ENCODE measurements at places on chromosomes 4 and X.

DNA sequence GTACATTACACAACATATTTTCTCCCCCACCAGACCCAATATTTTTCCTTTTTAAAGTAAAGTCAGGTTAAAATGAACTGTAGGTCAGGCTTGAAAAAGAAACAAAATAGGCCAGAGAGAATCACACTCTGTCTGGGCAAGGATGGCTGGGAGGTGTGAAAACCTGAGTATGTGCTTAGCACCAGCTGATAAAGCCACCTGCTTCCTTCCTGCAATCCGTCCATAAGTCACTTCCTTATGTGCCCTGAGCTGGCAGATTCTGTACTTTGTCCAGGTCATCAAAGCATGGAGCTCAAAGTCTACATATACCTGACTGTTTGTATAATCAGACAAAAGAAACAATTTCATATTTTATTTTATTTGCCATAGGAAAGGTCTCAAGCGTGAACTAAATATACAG is 37.7 kb downstream of the ANTXR2 start:
- no peak for DNase-seq

- DNase-seq: no peak
Observed at GRCh38 chr4:26524011-26524410, 33.7 kb upstream of the CCKAR start.

DNA sequence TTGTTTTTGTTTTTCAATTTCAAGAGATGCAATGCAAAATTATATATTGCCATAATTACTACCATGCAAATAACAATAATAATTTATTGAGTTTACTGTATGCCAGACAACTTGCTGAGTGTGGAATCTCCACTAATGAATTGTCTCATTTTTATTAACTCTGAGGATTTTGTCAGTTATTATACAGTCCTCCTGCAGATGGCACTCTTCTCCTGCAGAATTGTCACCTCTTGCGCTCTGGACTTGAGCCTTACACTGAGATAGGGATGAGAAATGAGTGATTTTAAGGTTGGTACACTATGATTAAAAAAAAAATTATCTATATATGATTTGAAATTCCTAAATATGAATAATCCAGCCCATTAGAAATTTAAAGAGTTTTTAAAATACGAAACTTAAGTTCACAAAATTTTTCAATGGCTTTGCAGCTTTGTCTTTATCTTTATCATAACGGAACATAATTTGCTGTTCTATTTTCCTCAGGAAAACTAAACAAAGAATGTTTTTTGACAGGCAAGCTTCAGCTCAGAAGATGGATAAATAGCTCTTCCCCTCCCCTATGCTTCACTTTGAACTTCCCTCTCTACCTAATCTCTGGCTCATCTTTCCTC is 12.7 kb upstream of the PAQR3 start:
- no peak for DNase-seq

DNA sequence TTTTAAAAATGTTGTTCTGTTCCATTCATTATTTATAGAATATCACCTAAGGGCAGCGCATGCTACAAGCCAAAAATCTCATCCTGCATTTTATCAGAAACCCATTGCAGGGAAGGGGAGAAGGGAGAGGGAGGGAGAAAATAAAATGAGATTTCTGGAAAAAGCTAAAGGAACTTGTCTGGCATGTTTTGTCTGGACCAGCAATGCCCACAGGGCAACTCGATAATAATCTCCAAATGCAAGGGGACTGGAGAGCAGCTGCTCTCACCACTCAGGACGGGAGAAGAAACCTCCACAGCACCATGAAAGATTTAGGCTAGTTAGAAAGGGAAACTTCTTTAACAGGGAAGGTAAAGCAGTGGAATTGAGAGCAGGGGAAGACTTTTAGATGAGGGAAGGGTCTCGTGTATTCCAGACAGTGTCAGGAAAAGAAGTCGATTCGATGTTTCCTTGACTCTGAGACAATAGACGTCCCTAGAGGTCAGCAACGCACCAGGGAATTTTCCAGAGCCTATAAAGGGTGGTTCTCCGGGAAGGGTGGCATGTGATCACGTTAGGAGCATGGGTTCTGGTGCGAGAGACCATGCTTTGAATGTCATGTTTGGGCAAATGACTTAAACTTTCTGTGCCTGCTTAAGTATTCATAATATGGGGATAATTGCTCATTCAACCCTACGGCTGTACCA is 132.2 kb upstream of the NDP start:
- DNase-seq: no peak

- DNase-seq: no peak
Observed at GRCh38 chr4:113303315-113303714, 253.9 kb downstream of the ANK2 start.

DNA sequence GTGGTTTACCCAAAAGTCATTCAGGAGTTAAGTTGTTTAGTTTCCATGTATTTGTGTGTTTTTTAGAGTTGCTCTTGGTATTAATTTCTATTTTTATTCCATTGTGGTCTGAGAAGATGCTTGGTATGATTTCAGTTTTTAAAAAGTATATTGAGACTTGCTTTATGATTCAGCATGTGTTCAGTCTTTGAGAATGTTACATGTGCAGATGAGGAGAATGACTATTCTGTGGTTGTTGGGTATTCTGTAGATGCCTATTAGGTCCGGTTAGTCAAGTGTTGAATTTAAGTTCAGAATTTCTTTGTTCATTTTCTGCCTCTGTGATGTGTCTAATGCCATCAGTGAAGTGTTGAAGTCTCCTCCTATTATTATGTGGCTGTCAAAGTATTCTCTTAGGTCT is 249.4 kb downstream of the ARHGAP10 start:
- DNase-seq: no peak

DNA sequence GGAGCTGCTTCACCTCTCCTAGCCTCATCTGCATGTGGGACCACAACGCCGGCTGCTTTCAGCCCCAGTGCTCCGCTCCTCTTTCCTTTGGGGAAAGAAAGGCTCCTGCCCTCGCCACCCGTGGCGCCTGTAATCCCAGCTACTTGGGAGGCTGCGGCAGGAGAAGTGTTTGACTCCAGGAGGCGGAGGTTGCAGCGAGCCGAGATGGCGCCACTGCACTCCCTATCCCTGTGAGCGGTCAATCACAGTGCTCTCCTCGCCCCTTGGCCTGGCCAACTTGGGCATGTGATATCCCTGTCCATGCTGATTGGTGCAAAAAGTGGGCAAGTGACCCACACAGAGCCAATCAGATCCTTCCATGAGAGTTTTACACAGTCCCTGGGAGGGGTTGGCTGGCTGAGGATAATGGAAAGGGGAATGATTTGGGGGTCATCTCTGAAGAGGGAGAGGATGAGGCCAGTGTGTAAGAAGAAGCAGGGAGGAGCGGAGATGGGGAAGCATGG is 56.2 kb downstream of the WFS1 start:
- DNase-seq: no peak

DNA sequence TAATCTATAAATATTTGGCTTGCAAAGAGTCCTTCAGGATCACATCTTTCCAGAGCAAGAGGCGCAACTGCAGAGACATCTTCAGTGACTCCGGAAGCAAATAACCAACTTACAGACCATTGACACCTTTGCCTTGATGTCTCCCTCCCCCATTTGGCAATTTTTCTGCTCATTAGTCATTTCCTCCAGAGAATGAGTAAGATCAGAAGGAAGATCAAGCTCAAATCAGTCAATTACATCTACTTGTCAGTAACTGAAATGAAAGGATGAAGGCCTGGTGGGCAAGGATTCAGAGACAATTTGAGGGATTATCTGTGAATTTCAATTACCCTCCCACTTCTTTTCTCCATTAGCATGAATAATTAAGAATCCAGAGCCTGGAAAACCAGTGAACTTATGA is 665.6 kb upstream of the CPEB2 start:
- no peak for DNase-seq

- no peak for DNase-seq
Observed at GRCh38 chr4:8694651-8695151, 102.1 kb downstream of the CPZ start.

GRCh38 chrX:20654596-20655106 is 387.9 kb upstream of the RPS6KA3 start:
- DNase-seq: no peak

DNA sequence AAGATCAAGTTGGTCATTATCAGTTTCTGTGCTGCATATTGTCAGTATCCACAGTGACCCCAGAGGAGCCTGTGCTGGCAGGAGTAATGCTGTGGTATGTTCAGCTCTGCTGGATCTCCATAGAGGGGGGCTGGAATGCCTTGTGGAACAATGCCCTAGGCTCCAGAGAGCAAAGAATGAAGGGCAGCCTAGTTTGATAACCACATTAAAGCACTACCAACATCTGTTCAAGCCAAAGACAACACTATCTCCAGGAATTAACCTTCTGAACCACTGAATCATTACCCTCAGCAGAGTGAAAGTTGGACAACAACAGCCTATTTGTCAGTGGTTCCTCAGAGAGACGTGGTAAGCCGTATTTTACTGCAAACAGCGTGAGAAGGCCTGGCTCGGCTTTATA is 192.3 kb upstream of the CXorf66 start:
- no peak for DNase-seq

- no peak for DNase-seq
Observed at GRCh38 chrX:20481632-20482031, 214.9 kb upstream of the RPS6KA3 start.

- no peak for DNase-seq
Observed at GRCh38 chrX:130915302-130915701, 12.3 kb upstream of the ENOX2 start.

DNA sequence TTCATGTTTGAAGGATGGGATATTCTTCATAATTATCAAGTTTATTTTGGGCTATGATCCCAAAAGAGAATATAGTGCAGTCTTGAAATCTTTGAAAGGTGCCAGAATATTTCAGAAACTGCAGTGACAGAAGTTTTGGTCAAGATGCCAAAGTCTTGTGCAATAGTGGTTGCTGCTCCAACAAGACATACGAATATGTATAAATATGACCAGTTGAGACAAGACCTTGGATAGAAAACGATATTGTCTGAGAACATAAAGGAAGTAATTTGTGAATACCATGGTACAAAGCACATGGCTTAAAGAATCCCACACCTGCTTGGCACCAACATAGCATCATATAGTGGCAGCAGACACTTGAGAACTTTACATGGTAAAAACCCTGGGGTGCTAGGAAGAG is 48.6 kb upstream of the AMELX start:
- no peak for DNase-seq

- DNase-seq: no peak
Observed at GRCh38 chrX:116378961-116379360, 57.4 kb upstream of the SLC6A14 start.

GRCh38 chrX:100880368-100880767 is 6.2 kb upstream of the NOX1 start:
- DNase-seq: no peak

DNA sequence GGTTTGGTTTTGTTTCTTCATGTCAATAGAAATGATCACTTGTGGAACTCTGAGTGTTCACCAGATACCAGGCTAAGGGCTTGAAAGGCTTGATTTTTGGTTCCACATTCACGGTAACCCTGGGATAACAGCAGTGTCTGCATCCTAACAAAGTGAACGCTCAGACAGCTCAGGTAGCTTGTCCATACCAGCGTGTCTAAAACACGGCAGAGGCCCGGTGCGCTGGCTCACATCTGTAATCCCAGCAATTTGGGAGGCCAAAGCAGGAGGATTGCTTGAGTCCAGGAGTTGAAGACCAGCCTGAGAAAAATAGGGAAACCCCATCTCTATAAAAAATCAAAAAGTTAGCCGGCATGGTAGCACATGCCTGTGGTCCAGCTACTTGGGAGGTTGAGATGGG is 49.0 kb downstream of the HTRA3 start:
- no peak for DNase-seq

DNA sequence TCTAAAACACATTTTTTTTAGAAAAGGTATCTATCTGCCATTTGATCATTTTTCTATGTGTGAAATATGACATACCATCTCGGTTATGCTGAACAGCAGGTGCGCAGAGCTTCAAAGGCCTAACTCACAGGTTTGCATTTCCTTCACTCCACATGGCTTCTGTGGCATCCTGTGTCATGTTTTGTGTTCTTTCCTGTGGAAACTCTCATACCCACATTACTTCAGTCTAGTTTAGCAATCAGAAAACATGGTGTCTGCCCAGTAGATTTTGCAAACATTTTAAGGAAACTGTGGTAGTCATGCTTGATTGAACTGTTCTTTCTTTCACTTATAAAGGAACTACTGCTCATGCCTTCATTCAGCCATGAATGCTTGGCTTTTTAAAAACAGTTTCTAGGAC is 11.3 kb upstream of the ARAP2 start:
- DNase-seq: peak; percentile 27

DNA sequence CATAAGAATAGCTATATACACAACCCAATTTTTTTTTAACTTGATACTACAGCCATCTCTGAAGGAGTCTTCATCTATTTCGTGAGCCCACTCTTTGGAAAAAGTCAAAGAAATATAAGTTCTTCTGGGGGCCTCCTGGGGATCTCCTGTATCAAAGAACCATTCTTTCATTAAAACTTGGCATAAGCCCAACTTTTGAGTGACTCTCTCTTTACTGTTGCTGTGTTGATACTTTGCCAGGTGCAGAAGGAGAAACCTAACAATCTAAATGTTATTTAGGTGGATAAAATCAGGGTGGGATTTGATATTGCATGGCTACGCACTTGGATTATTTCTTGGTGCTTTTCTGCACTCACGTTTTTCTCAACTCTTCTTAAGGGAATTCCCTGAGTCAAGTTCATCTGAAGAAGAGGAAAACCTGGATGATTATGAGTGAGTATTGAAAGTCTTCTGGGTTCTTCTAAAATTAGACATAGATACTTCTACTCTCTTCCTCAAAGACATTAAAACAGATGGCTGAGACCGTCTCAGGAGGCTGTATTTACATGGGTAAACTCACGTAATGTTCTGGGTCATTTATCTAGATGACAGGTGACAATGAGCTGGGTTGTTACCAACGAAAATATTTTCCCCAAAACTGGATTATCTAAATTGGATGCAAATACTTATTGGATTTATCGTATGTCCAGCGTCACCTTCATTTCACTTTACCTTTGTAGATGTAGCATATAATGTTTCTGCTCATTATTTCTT is 25.2 kb downstream of the BMX start:
- DNase-seq: no peak

- no peak for DNase-seq
Observed at GRCh38 chr4:121824950-121825349, 1.3 kb upstream of the CCNA2 start.

- no peak for DNase-seq
Observed at GRCh38 chr4:2944586-2945526, 18.4 kb downstream of the NOP14 start.

DNA sequence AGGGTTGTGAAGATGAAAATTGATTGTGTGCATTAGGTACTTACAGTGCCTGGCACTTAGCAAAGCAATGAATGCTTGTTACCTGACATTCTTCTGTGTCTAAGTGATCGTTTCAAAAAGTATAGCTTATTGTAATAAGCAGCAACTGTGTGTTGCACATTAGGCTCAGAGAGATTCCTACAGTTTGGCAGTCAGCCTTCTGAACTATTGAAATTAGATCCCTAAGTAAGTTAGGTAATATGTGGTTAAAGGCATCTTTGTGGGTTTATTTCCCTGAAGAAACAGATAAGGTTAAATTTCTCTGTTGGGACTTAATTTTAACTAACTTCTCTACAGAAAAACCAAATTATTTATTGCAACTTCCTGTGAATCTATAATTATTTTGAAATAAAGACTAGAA is 93.4 kb downstream of the REPS2 start:
- DNase-seq: no peak

GRCh38 chr4:113537628-113538027 is 223.9 kb downstream of the CAMK2D start:
- no peak for DNase-seq

All from stimulated activated CD4-positive, alpha-beta T cell treated with anti-CD3 and anti-CD28 coated beads, Interleukin-15, amount 100 ng/mL, for 1 hour (primary cell).